ENCODE measurements at places on chromosomes 4 and X.

- no peak for DNase-seq
Observed at GRCh38 chr4:153676984-153677383, 7.1 kb upstream of the TLR2 start.

- no peak for DNase-seq
Observed at GRCh38 chr4:118289794-118290193, 63.0 kb downstream of the PRSS12 start.

GRCh38 chrX:38831949-38832348 lies 30.7 kb downstream of the MID1IP1 start:
- DNase-seq: no peak

- DNase-seq: no peak
Observed at GRCh38 chr4:173332021-173332487, 2.1 kb downstream of the HMGB2 start.

GRCh38 chr4:24339260-24339659 lies 245.1 kb downstream of the DHX15 start:
- DNase-seq: no peak
